ENCODE measurements at places on chromosomes 12 and 14.
A peak's percentile ranks its signal among the peaks of the same experiment; 100 is the strongest.

- DNase-seq: peak; percentile 46
Measured at GRCh38 chr14:77024171-77024691, 4.3 kb downstream of the IRF2BPL start.

- DNase-seq: no peak
Measured at GRCh38 chr14:56979936-56980335, 169.7 kb upstream of the OTX2 start.

DNA sequence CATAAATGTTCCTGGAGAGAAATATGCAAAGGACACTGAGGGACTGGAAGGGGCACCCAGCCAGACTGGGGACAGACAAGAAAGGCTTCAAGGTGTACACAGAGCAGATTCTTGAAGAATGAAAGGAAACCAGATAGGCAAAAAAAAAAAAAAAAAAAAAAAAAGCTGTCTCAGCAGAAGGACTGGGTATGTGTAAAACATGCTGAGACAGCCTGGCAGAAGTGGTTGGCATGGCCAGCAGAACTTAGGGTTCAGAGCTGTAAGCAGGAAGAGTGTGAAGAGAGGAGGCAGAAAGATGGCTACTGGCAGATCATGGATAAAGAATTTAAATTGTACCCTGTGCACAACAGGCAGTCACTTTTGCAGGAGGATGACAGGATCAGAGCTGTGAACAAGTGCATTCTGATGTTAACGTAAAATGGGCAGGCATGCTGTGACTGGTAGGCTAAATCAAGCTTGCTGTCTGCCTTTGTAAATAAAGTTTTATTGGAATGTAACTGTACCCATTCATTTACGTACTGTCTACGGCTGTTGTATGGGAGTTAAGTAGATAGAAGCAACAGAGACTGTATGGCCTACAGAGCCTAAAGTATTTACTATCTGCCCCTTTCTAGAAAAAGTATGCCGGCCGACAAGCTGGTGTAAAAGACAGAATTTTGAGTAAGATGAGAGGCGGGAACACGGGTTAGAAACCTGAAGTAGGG is 42.2 kb downstream of the UBR7 start:
- no peak for DNase-seq

GRCh38 chr12:91964501-91964900 is 181.1 kb downstream of the BTG1 start:
- DNase-seq: no peak

GRCh38 chr12:52907092-52907810 is 2.4 kb upstream of the KRT8 start:
- no peak for DNase-seq

DNA sequence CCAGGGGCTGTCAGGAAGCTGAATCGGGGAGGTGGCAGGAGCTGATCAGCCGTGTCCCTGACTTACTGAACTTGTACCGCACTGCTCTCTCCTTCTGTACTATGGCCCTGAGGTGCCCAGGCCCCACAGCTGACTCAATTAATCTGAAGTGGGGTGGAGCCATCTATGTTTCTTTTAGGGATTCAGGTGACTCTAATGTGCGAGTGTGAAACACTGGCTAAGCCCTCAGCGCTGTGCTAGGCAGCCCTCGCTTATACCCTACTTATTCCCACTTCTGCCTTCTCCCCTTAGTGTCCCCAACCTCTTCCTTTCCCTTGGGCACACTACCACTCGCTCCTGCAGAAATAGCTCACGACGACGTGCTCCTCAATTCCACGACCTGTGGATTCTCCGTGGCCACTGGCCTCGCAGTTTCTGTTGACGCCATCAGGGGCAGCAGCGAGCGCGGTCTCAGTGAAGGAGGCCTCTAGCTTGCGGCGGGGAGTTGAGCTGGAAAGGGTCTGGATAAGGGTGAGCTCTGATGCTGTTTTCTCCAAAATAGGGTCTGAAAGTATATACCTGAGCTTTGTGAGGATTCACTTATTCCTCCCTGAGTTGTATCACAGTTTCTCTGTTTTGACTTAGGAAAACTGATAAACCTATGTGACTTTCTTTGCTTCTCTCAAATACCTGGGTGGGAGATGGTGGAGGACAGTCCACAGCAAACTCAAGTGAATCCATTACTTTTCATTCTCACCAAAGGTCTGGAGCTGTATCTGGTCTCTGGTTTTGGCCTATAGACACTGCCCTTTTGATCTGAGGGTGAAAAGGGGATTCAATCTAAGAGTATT is 167.6 kb downstream of the SLC41A2 start:
- no peak for DNase-seq

DNA sequence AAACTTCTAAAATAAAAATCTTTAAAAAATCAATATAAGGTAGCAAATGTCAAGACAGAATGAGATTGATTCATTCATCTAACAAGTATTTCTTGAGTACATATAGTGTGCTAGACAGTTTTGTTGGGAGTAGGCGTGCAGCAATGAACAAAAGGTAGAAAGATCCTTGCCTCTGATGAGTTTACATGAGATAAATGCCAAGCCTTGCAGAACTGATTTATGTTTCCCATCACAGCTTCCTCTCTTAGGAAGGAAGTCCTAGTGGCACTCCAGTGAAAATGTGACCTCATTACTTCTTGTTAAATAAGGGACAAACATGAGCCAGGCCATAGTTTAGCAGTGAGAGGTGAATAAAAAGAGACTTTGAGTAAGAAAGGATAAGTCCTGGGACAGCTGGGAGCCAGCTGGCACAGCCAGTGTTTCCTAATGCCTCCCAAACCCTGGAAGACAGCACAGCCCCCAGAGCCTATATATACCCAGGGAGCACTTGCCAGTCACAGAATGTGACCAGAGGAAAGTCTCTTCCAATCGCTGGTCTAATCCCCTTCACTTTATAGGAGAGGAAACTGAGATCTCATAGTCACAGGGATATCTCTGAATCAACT is 4.7 kb upstream of the COCH start:
- DNase-seq: no peak

- DNase-seq: no peak
Measured at GRCh38 chr12:65276916-65277530, 1.5 kb upstream of the MSRB3 start.

DNA sequence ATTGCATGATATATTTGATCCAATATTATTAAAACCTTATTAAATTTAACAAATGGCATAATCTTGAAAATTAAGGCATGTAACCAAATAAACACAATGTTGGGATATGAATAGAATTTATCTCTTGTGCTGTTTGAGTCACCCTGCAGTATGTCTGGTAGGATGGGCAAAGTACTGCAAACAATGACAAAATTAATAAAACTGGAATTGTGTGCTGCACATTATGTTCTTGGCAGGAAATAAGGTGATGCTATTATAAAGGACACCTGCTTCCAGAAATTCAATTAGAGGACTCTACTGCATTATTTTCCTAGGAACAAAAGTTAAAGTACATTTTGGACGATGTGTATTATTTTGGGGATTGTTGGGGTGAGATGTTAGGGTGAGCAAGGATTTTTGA is 132.7 kb downstream of the PPFIA2 start:
- DNase-seq: no peak

GRCh38 chr14:21201732-21202462 is 46.0 kb upstream of the OR5AU1 start:
- DNase-seq: no peak

DNA sequence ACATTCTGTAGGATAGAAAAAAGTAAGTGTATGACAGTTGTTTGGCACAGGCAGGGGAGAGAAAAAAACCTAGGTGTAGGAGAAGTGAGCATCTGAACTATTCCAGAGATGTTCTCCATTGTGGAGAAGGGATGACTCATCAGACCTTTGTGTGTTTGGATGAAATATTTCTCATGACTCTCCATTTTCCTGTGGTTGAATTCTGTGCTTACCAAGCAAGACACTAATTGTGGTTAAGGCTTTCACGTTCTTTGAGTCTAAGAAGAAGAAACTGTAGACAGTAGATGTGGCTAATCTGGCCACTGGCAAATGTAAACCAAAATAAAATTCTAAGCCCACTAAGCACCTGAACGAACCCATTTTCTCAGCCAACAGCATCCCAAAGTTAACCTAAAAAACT is 107.9 kb upstream of the GZMB start:
- no peak for DNase-seq

DNA sequence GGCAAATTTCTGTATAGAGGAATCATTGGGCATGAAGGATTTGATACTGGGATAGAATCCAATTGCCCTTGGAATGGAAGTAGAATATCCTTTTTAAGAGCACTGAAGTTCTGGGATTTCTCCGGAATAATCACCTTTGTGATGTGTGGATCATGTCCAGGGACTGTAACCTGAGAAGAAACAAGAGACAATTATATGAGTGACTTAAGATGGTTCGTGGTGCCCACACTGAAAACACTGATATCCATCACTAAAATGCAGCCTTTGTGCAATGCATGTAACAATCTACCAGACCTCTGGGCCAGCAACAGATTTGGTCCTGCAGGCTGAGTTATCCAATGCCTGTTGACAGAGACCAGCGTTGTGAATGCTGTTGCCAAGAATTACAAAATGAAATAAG is 48.5 kb downstream of the MDM2 start:
- DNase-seq: no peak

- no peak for DNase-seq
Measured at GRCh38 chr12:67969134-67969802, 20.0 kb upstream of the IFNG-AS1 start.

DNA sequence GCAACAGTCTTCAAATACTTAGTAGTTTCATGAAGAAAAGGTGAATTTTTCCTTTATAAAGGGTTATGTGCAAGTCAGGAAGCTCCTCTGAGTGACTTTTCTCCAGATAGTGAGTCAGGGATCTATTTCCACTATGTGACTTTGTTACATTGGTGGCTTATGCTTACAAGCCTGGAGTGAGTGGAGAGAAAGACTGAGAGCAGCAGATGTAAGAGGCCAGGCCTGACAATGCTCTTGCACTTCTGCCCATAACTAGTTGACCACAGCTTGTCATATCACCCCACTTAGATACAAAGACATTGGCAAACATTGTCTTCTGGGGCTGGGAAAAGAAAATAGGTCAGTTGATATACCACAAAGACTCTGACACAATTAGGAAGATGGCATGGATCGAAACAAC is 236.5 kb downstream of the PDZRN4 start:
- no peak for DNase-seq

GRCh38 chr14:72892879-72893635 is 844 bp downstream of the DPF3 start:
- no peak for DNase-seq

DNA sequence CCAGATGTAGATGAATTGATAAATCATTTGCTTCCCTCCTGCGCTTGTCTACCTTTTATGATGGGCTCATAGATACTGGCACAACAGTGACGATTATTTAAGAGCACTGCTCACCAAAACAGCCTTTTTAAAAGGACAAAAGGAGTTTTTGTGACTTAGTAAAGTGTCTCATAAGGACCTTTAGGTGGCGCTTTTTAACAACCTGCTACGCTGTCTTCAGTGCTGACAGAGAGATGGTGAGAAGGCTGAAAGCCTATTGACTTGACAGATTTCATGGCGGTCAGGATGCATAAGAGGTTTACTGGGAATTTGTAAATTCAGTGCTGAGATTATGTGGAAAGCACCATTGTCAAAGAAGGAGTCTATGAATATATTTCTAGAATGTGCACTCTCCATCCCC is 87.6 kb downstream of the SLC15A5 start:
- peak; percentile 11 for DNase-seq

DNA sequence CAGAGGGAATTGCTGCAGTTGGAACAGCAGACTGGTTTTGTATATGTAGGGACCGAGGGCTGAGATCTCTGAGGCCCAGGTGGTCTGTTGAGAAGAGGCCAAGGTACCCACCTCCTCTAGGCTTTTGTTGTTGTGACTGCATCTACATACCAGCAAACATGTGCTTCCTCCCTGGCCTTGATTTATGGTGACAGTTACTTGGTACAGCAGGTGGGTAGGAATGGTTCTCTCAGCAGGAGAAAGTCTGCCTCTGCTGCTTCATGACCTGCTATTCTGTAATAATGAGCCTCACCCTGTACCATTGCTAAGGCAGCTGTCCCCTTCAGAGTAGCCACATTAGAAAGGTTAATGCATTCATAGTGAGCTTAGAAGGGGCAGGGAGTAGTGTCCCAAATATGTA is 196.7 kb upstream of the PELI2 start:
- DNase-seq: peak; percentile 42

- DNase-seq: no peak
Measured at GRCh38 chr12:52521568-52522266, 1.5 kb upstream of the KRT5 start.

DNA sequence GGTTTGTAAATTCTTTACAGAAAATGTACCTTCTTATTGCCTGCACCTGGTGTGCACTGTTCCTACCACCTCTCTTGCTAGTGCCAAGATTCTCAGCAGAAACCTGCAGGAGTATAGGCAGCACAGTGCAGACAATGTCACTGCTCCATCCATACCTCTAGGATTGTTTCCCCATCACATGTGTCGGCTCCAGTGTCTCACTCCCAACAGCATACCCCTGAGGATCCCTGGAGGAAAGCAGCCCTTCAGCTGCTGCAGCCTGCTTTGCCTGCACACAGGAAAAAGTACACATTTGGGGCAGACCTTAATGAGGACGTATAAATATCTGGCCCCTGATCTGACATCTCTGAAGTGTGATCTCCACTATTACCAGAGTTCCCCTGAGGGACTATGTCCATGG is 235.5 kb downstream of the MDGA2 start:
- no peak for DNase-seq

- DNase-seq: no peak
Measured at GRCh38 chr14:105069871-105070759, 4.9 kb upstream of the GPR132 start.

DNA sequence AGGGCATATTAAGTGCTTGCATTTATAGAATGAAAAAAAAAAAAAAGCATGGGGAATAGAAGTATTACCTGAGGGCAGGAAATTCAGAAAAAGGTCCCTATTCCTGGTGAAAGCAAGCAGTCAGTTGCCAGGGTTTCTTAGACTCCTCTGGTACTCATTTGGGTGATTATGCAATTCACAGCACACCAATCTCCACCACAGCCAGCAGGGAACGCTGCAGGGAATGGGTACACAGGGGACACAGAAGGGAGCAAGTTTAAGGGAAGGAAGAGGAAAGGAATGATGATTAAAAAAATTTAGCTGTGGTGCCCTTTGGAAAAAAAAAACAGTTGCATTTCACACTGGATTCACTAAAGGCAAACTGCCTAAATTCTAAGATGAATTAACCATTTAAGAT is 14.2 kb downstream of the BLTP3B start:
- DNase-seq: no peak

- DNase-seq: no peak
Measured at GRCh38 chr12:53755451-53755891, 3.7 kb upstream of the CISTR start.

- DNase-seq: no peak
Measured at GRCh38 chr14:61433169-61433568, 111.8 kb downstream of the PRKCH start.

- no peak for DNase-seq
Measured at GRCh38 chr14:73717711-73718417, 3.7 kb upstream of the PNMA1 start.

GRCh38 chr14:92563765-92564285 is 50.2 kb downstream of the RIN3 start:
- no peak for DNase-seq

DNA sequence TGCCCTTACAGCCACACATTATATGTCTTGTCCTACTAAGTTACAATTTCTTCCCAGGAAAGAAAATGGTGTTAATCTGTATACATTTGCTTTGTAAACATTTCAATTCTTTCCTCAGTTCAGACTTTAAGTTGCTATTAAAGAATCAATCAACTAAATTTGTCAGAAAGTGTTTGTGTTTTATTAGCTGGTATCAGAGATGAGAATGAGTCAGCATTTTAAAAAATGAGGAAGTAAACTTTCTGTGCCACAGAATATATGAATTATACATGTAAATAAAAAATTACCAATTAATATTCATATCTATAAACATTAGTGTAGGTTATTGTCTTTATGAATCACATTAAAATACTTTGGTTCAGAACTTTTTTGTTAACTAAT is 82.0 kb downstream of the LMO3 start:
- DNase-seq: no peak

GRCh38 chr14:75247286-75247922 is 31.2 kb upstream of the FOS start:
- DNase-seq: no peak
